ENCODE measurements at places on chromosomes 16 and 17.

DNA sequence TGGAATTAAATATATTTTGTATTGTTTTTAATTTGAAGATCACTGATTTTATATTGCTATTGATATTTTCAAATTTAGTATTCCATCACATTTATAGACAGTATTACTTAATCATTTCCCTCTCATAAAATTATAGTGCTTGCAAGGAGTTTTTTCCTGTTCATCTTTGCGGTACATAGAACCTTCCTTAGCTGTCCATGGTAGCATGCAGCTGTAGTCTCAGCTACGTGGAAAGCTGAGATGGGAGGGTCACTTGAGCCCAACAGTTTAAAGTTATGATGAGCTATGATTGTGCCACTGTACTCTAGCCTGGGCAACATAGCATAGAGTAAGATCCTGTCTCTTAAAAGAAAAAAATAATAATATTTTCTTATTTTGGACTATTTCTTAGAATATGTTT, 215.8 kb upstream of the CHMP6 start:
- DNase-seq, result no peak

DNA sequence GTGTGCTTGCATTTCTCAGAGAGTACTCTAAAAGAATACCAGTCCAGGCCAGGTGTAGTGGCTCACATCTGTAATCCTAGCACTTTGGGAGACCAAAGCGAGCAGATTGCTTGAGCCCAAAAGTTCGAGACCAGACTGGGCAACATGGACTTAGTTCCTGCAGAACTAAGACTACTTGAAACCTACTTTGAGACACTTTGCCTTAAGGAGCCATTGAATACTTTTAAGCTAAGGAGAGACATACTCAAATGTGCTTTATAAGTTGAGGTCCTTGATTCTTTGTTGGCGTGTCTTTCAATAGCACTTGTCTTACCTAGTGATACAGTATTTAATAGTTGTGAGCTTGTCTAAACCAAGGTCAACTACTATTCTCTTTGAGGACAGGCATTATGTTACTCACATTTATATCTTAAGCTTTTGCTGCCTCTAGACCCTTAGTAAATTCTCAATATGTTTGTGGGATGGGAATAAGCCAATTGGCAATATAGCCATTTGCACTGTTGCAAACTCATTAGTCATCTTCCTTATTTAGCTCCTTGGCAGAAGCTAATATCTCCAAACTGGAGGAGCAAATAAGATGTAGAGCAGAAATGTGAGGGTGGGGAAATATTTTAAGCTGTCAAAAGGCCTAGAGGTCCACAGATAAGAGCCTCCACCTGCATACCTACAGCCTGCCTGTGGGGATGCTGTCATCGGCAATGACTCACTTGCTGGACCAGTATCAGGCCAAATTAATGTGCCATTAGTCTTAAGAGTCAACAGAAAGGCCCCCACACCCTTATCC, 16.3 kb downstream of the SCPEP1 start:
- no peak for DNase-seq

- DNase-seq, result peak; percentile 53
Observed at GRCh38 chr16:89409161-89409711, 81.1 kb downstream of the ANKRD11 start.

- no peak for DNase-seq
Observed at GRCh38 chr17:73815474-73815873, 171.2 kb upstream of the SDK2 start.

- DNase-seq, result no peak
Observed at GRCh38 chr16:28572696-28573510, 19.2 kb downstream of the SGF29 start.

- no peak for DNase-seq
Observed at GRCh38 chr17:81483862-81484194, 28.8 kb downstream of the ACTG1 start.

DNA sequence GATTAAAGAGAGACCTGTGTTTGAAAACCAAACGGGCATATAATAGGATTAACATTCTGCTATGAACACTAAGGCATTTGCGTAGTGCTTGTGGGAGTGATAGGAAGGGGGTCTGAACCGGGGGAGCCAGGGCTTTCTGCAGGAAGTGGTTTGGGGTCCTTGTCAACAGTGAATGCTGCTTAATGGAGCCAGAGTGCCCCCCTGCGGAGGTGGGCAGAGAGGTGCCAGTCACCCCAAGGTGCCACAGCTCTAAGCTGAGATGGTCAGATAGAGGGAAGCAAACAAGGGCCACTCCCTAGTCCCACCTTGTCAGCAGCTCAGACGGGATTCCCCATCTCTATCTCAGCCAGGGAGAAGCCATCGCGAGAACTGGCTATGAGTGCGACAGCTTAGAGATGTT, 17.7 kb downstream of the NAA60 start:
- DNase-seq, result peak; percentile 21

DNA sequence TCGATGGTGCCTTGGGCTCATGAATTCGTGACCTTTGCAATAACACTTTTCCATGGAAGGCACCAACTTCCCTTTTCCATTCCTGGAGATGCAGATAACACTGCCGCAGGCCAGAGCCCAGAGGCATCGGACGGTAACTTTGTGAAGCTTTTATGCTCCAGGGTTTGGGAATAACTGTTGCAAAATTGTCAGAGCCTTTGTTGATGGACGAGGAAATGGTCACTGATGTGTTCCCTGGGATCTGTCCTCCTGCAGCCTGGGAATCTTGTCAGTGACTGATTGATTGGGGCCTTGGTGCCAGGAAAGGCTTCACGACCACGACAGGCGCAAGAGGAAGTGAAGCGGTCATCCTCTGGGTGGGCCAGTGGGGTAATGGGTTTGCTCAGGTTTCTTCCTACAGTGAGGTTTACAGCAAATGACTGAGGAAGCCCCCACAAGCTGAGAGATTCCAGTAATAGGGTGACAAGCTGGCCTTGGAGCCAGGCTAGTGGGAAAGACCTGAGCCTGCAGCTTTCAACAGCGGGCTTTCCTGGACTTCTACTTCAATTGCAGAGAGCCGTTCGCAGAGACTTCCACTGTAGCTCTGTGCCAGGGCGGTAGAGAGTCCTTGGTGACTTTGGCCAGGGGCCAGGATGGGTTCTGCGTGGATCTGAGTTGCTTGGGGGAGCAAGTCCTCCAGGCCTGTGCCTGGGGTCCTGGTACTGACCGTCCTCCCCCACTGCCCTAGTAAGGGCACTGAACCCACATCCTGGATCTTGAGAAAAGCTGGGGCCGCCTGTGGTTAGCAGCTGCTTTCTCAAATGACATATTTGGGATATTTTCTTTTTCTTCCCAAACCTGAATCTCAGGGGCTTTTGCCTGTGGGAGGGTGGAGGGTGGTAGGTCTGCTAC, 37.6 kb downstream of the PGS1 start:
- DNase-seq, result no peak

DNA sequence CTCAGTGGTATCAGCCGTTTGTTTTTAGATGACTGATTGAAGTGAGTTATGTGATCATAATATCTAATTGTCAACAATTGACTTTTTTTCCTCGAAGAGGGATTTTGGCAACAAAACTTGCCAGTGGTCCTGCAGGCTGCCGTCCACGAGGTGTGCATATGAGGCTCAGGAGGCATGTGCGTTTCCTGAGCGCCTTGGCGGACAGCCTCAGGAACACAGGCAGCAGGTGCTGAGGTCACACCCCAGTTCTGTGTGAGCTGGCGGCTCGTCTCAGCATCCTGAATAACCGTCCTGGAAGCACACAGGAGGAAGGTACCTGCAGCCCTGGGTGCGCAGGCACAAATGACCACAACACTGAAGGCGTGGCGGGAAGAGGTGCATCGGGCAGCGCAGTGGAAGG, 11.7 kb downstream of the SPG7 start:
- DNase-seq, result no peak

DNA sequence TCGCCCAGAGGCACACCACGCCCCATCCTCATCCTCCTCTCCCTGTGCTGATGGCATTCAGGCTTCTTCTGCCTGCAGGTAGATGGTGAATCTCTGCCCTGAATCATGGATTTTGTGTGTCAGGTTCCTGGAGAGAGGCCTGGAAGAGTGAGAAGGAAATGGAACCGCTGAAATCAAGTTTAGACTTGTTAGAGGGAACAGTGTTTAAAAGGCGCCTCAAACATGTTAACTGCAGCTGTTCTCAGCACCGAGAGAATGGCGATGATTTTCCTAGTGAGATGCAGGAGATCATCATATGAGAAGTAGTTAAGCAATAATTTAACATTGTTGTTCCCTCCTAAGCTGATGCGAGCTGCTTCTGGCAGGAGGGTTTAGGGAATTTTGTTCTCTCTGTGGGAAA, 744.4 kb upstream of the EEF2KMT start:
- DNase-seq, result no peak

GRCh38 chr17:80504686-80505413, 28.4 kb upstream of the NPTX1 start:
- DNase-seq, result no peak

- DNase-seq, result no peak
Observed at GRCh38 chr16:4561596-4561995, 5.5 kb downstream of the C16orf96 start.

DNA sequence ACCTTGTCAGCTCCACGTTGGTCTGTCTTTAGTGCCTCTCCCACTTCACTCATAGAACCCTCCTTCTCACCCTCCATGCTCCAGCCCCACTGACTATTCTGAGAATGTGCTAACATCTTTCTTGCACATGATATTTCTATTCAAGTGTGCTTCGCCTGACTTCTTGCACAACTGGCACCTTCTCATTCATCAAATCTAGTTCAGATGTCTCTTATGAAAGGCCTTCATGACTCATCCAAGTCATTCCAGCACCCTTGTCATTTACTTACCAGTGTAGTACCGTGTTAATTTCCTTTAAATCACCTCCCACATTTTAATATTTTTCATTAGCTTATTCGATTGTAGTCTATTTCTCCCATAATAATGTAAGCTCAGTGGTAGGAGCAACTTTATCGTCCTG, 197.8 kb upstream of the PIRT start:
- DNase-seq, result no peak

DNA sequence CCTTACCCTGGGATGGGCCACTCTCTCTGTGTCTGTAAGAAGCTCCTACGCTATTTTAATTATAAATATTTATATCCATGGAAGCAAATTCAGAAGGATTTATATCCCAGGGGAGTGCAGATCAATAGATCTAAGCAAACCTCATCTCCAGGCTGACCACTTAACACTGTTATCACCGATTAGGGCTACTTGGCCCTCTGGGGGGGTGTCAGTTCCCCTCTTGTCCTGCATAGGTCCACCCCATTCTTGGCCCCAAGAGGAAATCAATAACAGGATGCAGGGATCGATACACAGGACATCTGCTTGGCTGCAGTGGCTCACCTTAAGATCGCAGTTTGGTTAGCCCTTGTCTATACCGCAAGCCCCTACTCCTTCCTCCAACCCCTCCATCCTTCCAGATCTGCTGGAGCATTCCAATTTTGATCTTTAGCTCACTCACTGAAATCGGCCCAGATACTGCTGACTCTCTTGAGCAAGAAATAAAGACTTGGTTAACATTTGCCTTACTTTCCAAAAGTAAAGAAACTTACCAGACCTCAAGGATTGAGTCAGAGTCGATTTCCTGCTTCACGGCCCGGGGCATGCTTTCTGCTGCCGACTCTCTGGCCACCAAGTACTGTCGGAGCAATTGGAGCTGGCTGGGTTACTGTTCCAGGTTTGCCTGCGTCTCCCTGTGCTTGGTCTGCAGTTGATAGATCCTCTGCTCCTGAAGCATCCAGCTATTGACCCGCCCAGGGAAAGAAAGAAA, 112.3 kb upstream of the PMFBP1 start:
- no peak for DNase-seq

DNA sequence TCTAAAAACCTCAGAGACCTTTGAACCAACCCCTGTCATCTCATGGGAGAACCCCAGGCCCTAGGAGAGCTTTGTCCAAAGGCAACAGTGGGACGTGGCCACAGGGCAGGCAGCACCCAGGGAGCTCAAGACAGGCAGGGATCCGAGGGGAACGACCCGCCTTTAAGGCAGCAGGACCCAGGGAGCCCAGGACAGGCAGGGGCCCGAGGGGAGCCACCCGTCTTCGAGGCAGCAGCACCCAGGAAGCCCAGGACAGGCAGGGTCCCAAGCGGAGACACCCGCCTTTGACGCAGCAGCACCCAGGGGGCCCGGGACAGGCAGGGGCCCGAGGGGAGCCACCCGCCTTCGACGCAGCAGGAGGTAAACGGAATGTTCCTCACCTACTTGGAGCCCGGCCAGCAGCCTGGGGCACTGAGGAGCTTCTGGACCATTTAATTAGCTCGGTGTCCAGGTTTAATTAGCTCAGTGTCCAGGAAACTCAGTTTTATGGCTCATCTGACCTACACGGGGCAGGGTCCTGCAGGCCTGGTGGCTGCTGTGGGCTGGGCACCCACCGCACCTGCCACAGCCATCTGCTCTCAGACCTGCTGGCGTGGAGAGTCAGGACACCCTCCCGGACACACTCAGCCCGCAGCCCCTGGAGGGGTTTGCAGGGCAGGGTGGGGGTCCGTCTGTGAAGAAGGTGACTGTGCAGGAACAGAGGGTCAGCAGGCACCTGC, 24.4 kb downstream of the PIEZO1 start:
- DNase-seq, result no peak

- DNase-seq, result no peak
Observed at GRCh38 chr16:87344165-87344930, 27.2 kb upstream of the C16orf95 start.

GRCh38 chr17:250487-251300, 69.2 kb upstream of the DOC2B start:
- no peak for DNase-seq

GRCh38 chr16:592518-593306, 2.8 kb downstream of the RAB40C start:
- no peak for DNase-seq

- no peak for DNase-seq
Observed at GRCh38 chr17:40615841-40616476, 31.7 kb downstream of the SMARCE1 start.

GRCh38 chr16:47578573-47578972, 117.4 kb downstream of the PHKB start:
- DNase-seq, result no peak

- DNase-seq, result peak; percentile 64
Observed at GRCh38 chr16:8660841-8661301, 13.5 kb upstream of the ABAT start.

- no peak for DNase-seq
Observed at GRCh38 chr16:57911743-57912142, 59.2 kb downstream of the CNGB1 start.

- no peak for DNase-seq
Observed at GRCh38 chr17:61219460-61219859, 180.2 kb upstream of the TBX2 start.

- DNase-seq, result no peak
Observed at GRCh38 chr17:15475631-15476354, 8.4 kb upstream of the CDRT4 start.
